Stimulated activated CD8-positive, alpha-beta memory T cell treated with anti-CD3 and anti-CD28 coated beads, Interleukin-4, amount 100 ng/mL, for 4 hours (primary cell): ENCODE measurements at places on chromosomes 3 and 15.

GRCh38 chr15:99454941-99455788 is 110.6 kb upstream of the MEF2A start:
- DNase-seq, result no peak

DNA sequence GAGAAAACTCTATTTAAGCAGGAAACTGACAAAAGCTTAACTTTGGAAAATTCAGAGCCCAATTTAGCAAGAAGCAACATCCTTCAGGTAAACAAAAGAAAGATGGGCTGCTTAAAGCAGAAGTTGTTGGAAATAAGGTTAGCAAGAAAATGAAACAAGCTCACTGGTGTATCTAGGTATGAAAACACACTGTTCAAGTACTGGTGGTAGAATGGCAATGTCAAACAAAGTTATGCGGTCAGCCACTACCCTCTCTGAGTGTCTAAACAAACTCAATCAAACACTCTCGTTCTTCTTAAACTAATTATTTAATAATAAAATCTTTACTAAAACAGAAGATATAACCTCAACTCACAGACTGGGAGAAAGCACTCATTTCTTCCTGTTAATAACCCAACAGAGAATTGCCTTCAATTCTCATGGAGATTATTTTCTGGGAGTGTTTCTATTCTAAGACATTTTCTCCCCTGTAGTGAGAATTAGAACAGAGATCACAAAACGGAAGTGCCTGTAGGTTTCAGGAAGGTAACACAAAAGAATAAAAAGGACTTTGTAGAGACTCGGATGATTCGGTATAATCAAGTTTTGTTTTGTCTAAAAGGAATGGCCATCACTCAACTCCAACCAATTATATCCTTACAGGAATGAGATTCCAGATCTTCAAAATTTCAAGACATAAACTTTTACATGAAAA is 28.9 kb downstream of the PRICKLE2 start:
- no peak for DNase-seq

DNA sequence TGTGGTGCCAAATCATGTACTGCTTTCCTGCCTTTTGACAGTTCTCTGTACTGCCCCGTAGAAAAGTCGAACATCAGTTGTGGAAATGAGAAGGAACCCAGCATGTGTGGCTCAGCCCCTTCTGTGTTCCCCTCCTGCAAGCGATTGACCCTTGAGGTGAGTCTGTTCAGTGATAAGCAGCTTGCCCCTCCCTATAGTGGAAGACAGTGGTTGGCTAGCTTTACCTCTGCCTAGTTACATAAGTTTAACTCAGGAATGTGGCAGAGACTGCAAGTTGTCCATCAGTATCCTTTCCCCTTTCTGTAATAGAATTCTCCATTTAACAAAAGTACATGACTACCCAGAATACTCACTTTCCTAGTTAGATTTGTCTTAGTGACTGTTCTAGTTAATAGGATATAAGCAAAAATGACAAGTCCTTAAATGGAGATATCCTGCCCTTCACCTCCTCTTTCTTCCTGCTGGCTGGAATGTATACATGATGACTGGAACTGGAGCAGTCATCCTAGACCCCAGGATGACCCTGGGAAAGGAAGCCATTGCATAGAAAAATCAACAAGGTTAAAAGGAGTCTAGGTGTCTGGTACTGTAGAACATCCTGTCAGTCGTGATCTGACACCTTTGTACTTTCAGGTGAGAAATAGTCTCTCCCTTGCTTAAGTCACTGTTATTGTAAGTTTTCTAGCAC is 10.6 kb downstream of the SETMAR start:
- no peak for DNase-seq

- DNase-seq, result no peak
Observed at GRCh38 chr15:90187257-90187868, 13.8 kb upstream of the SEMA4B start.

DNA sequence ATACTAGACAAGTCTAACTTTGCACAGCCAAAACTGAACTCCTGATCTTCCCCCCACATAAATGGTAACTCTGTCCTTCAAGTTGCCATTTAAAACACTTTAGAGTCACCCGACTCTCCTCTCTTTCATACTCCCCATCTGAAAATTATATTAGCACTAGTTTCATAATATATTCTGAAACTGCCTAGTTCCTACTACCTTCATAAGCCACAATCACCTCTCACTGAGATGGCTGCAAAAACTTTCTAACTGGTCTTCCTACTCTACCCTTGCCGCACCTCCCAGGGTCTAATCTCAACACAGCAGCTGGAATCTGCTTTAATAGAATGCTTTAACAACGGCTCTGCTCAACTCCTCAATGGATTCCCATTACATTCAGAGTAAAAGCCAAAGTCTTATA is 55.0 kb downstream of the GLB1 start:
- DNase-seq, result no peak

DNA sequence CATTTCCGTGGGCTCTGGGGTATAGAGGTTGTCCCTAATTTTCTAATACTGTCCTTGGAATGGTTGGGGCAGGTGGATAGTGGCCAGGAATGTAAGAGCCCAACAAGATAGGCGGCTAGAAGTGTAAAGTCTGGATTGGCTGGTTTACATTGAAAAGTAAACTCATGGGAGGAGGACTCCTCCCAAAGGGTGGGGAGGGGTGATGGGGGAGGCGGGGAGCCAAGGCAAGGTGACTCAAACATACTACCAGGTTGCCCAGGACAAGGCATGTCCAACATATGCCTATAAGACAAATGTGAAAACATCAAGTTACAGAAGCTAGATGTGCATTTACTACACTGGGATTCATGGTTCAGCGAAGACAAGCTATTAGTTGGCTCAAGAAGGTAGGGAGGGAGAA is 14.3 kb upstream of the SAMMSON start:
- no peak for DNase-seq

DNA sequence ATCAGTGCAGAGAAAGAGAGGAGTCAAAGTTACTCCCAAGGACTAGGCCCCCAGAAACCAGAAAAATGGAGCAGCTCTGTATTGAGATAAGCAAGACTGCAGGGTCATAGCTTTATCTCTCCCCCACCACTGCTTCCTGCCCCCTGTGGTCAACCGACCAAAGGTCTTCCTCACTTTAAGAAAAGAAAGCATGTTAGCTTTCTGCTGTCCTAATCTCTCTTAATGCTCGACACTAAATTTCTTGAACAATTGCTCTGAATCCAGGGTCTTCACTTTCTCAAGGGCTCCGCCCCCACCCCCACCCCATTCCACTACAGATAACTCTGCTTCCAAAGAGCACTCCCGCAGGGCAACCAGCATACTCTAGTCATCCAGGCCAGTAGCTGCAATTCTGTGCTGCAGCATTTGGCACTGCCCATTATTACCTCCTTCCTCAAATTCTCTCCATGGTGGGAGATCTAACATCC is 31.9 kb downstream of the TNIK start:
- no peak for DNase-seq

GRCh38 chr3:106683953-106684620 is 693.2 kb upstream of the CCDC54 start:
- DNase-seq, result no peak

GRCh38 chr3:38648024-38648658 is 1.3 kb downstream of the SCN5A start:
- DNase-seq, result no peak
